ENCODE measurements at places on chromosomes 16 and 17.

DNA sequence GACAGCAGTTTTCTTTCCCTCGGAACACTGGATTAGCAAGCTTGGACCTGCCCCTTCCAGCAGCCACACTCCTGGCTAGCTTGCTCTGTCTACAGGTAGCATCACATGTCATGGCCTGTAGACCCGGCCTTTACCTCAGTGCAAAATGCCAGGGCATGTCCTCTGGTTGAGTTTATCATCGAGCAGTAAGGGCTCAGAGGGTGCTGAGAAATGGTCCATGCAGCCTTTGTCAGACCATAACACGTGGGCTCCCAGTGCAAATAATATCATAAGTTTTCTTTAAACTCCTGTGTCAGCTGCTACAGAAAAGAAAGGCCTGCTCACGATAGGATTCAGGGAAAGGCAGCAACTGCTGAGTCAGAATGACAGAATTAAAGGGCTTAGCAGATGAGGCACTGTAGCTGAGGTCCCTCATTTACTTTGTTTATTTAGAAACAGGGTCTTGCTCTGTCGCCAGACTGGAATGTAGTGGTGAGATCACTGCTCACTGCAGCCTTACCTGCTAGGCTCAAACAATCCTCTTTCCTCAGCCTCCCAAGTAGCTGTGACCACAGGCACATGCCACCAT, 8.0 kb upstream of the GNA13 start:
- DNase-seq, result no peak

- no peak for DNase-seq
These were observed 1.5 kb downstream of the HAPSTR1 start for GRCh38 chr16:9092978-9093344.

GRCh38 chr17:1221209-1221608, 41.4 kb upstream of the ABR start:
- no peak for DNase-seq

- no peak for DNase-seq
These were observed 53.4 kb downstream of the CACNG3 start for GRCh38 chr16:24309258-24310142.

DNA sequence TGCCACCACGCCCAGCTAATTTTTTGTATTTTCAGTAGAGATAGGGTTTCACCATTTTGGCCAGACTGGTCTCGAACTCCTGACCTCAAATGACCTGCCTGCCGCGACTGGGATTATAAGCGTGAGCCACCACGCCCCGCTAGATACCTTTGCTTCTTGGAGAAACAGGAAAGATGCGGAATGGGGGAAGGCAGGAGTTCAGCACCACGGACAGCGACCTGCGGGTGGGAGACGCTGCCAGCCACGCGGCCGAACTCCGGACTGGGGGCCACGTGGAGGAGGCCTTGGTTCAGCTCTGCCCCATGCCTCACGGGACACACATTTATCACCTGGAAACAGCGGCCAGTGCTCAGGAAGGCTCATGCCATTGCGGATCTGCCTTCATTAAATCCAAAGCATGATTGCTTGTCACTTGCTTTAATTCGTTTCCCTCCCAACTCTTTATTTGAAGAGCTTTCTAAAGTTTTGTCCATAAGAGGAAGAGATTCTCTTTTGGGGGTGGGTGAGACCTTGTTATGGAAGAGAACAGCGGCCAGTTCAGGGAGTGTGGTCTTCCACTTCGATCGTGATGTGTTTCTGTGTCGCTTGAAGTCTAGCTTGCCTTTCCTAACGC, 219.9 kb downstream of the ENGASE start:
- DNase-seq, result peak; percentile 66

- no peak for DNase-seq
These were observed 14.6 kb upstream of the LGALS9 start for GRCh38 chr17:27616414-27616813.

DNA sequence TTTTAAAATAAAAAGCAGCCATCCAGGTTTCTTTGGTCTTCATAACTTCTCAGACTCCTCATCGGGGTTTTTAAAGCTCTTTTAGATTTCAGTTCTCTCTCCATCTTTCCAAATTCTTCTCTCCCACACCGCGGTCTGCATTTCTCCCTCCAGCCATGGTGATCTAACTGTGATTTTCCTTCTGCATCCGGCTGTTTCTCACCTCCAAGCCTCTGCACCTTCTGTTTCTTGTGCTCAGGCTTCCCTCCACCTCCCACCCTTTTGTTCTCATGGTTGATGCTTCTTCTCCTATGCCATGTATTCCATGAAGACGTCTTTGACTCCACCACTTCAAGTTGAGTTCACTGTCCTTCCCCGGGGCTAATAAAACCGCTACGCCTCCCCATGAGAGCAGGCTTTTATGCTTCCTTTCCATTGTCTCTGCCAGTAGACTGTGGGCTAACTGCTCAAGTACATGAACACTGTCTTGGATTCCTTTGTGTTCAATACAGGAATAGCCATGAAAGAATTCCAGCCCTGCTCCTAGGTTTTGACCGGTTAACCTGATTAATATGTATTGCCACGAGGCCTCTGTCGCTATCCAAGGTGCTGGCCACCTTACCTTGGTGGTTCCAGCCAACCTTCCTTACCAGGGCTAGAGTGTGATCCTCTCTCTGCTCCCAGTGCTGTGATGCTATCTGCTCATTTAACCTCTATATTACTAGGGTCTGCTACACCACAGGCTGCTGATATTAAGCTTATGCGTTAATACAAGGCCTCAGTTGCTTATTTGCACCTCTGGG, 625.1 kb downstream of the HS3ST4 start:
- peak; percentile 23 for DNase-seq

GRCh38 chr17:31581491-31581890, 190.0 kb downstream of the RAB11FIP4 start:
- no peak for DNase-seq

DNA sequence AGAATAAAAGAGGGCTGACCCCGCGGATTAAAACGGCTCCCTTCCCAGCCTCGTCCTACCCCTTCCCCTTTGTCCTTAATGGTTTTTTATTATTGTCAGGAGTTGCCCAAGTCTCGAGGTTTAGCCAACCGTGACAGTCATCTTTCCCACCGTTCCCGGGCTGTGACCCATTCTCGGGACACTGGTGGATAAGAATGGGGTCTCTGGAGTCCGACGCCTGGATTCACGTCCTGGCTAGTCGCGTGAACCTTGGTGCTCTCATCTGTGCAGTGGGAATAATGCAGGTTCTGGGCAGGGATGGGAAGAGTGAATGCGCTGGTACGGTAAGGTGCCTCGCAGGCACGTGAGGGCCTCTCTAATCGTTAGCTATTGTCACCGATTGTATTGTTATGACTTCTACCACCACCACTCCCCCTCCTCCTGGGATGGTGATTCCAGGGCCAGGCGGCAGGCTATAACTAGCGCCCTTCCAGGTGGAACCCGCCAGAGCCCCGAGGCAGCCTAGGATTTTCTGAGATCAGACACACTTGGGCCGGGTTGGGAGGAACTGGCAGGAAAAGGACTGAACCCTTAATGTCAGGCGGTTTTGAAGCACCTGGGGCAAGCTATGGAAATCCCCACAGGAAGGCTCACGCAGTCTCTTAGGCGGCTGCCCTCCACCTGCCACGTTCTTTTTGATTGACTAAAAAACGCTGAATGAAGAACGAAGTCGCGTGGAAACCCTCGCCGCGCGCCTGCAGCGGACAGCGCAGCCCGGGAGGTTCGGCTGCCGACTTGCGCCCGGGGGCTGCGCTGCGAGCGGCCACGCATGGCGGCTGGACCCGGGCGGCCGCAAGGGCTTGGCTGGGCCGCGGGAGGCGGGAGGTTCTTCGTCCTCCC, 2.7 kb downstream of the HS3ST3B1 start:
- DNase-seq, result no peak

- DNase-seq, result no peak
These were observed 248.6 kb downstream of the FTO start for GRCh38 chr16:53952215-53953208.

- no peak for DNase-seq
These were observed 8.2 kb downstream of the FN3K start for GRCh38 chr17:82743344-82744219.

DNA sequence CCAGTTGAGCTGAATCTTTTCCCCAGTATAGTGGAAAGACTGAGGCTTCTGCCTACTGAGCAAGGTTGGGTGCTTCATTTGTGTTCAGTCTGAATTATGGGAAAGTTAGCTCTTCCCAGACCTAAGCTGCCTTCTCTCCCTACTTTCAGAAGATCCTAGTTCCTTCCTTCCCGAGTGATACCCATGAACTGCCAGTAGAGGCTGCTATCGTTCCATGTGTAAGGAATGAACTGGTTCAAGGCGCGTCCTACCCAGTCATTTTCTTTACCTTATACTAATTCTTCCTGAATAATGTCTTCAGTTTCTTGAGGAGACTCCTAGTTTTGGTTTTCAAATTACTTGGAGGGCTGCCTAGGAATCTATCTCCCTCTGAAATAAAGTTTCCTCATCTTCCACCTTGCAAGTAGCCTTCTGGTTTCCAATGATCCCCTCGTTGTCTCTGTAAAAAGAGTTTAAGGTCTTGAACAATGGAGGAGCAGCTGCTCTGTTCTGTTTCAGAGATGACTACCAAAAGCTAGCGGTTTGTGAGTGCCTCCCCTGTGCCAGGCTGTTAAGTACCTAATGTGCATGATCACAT, 934 bp upstream of the AOC2 start:
- DNase-seq, result peak; percentile 48

DNA sequence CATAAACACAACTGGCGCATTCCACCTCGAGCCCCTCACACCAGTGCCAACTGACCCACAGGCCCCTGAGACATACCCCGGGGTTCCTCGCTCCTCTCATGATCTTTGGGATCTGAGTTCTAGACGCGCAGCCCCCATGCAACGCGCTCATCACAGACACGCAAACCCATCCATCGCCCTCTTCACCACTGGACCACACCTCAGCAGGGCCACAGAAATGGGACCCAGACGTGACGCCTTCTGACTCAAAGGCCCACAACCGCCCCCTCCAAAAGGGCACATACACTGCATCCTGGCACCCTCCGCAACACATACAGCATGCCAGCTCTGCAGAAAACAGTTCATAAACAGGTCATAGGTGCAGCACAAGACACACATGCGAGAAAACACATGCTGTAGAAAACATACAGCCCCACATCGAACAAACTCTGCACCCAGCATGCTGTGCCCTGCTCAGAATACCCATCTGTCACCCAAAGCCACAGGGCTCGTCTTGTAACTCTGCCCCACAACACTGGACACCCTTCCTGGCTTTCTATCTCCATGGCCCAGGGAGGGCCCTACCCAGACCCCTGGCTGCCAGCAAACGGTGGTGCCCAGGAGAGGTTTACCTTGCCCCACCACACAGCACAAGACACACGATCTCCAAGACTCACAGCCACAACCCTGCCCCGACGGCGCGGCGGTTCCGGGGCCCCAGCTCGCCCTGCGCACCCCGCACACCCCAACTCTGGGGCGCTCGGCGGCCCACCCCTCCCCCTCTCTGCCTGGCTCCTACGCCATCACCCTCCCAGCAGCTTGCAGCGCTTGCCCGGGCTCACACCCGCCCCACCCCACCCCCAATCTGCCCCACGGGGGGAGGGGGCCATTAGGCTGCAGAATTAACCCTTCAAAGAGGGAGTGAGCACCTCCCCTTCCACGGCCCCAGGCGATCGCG, 887 bp downstream of the ZBTB4 start:
- no peak for DNase-seq

DNA sequence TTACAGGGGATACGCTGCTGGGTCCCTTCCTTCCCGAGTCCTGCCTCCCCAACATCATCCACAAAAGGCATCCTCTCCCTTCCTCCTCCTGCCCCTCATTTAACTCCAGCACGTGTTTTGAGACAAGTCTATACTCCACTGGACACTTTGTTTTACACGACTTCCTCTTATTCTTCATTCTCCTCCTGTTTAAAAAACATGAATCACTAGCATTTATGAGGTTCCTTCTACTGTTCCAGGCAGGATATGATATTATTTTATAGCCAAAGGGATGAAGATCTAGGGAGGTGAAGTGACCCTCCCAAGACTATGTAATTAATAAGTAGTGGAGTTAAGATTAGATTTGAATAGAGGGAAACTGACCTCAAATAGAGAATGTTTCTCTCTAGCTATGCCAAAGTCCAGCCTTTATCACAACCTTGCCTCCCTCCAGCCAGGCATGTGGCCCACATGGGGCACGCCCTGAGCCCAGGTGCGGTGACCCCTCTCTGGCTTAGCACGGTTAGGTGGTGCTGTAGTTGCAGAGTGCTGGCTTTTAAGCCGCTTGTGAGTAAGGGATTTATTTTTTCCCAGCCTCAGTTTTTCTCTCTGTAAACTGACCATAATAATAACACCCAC, 1.3 kb upstream of the HSD17B2 start:
- DNase-seq, result no peak

DNA sequence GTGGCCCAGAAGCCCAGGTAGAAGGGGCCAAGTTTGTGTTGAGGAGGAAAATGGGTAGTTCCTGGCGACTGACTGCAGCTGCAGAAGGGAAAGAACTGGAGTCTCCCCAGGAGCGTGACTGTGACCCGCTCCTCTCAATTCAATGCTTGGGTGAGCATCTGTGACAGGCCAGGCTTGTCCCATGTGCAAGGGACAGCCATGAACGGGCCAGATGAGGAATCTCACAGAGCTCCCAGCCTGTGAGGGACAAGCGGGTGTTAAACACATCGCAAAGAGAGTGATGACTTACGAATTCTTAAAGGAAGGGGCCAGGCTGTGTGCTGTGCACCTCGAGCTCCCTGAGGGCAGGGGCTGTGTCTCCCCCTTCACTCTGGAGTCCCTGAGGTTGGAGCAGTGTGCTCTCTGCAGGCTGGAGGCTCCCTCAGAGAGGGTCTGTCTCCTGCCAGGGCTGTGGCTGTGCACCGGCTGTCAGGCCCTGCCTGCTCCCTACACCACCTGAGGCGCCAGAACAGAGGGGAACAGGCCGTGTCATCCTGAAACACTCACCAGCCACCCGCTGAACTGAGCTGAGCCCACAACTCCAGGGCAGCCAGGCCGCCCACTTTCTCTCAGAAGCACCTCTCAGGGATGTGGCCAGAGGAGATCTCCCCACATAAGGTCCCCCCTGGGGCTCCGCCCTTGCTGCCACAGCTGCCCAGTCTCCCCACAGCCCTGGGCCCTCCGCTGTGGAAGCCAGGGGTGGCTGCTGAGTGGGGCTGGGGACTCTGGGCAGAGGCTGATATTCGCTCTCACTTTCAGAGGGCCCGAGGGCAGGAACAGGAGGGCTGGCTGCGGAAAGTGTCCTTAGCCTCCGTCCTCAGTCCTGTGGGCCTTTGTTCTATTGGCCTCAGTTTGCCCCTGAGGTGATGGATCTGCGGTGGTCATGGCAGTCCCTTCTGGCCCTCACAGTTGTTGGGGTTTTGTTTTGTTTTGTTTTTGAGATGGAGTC, 25.7 kb upstream of the NXPH3 start:
- no peak for DNase-seq

GRCh38 chr16:83734136-83734535, 73.6 kb upstream of the HSBP1 start:
- no peak for DNase-seq

DNA sequence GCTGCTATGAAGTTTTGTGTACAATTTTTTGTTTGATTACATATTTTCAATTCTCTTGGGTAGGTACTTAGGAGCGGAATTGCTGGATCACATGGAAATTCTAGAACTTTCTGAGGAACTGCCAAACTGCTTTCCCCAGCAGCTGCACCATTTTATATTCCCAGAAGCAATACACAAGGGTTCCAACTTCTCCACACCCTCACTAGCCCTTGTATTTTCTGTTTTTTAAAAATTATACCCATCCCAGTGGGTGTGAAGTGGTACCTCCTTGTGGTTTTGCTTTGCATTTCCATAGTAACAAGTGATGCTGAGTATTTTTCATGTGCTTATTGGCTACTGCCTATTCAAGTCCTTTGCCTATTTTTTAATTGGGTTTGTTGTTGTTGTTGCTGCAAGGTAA, 20.9 kb downstream of the NACA2 start:
- no peak for DNase-seq

All from NT2/D1 (cell line).